Frontal cortex (tissue), 4 donors: ENCODE measurements at places on chromosomes 16 and 17. TPM values are rescaled to one million over a fixed set of nuclear protein-coding genes. Genes with fewer than 3 reads are reported as not detected.
A peak's percentile ranks its signal among the peaks of the same experiment; 100 is the strongest.

- no peak for DNase-seq
Observed at GRCh38 chr17:71802663-71803062, 318.2 kb upstream of the SOX9 start.

GRCh38 chr16:87416826-87417527, 24.8 kb downstream of the MAP1LC3B start:
- no peak for DNase-seq

DNA sequence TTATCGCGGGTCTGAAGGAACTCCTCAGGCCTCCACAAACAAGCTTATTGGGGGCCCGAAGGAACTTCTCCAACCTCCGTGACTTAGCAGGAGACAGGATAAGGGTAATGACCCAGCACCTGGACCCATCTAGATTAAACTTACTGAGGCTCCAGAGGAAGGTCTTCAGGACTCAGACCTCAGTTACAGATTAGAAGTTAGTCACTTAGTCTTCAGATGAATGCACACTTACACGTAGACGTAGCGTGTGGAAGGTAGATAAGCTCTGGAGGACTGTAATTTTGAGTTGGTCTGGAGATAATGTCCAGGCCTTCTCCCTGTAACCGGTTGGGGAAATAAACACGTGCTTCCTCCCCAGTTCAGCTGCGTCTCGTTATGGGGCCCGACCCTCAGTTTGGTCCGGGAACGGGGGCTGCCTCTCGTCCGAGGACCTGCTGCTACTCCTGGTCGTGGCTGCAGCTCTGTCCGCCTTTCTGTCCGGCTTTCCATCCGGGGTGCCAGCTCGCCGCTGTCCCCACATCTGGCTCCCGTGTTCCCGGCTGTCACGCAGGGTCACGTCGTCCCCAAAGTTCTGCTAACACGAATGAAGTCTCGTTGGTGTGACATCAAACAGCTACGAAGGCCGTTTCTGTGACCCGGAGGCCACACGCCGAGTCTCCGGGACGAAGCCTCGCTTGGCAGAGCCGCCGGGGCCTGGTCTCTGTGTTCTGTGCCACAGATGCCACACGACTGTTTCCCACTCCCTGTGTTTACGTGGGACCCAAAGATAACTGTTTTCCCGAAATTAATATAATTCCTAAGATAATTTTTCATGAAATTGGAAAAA, 11.8 kb upstream of the SECTM1 start:
- no peak for DNase-seq

DNA sequence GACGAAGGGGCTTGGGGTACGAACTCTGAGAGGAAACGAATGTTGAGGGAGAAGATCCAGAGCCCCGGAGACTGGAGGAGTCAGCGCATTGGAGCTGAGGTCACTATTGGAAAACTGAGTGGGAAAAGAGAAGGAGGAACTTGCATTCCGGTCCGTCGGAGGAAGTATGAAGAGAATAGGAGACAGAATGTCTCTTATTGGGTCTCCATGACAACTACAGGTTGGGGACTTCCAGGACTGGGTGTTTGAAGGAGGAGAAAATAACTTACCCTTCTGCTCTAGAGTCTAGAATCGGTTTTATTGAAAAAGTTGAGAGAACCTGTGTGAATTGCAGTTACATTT, 537 bp downstream of the GOSR1 start:
- DNase-seq = peak; percentile 23

- no peak for DNase-seq
Observed at GRCh38 chr16:19292186-19292585, 6.7 kb downstream of the CLEC19A start.

DNA sequence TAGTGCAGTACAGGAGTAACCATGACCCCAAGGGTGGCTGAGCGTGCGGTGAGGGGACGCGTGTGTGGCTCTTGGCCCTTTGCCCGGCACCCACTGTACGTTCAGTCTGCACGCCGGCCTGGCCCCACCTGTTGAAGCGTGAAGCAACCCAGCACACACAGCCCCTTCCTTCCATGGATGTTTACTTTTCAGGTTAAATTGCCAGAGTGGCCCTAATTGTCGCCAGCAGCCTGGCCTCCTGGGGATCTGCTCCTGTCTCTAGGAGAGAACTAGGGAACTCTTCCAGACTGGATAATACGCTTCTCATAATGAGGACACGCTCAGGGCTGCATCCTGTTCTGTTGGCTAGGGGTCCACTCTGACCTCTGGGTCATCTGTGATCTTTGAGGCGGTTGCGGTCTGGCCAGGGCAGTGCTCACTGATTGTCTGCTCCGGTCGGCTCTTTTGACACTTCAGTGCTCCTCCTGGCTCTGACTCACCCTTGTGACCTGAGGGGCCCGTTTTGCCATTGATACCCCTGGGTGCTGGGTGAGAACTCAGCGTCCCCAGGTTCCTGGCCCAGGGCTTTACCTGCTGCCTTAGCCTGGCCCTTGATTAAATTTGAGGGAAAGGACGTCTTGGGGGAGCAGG, 27.7 kb downstream of the TPSG1 start:
- DNase-seq = no peak

- peak; percentile 73 for DNase-seq
Observed at GRCh38 chr17:77887464-77888241, 70.8 kb upstream of the TNRC6C start.

The DNASE1L2 gene
- 2.4 TPM for total RNA-seq

The SP6 gene
- total RNA-seq = not detected

DNA sequence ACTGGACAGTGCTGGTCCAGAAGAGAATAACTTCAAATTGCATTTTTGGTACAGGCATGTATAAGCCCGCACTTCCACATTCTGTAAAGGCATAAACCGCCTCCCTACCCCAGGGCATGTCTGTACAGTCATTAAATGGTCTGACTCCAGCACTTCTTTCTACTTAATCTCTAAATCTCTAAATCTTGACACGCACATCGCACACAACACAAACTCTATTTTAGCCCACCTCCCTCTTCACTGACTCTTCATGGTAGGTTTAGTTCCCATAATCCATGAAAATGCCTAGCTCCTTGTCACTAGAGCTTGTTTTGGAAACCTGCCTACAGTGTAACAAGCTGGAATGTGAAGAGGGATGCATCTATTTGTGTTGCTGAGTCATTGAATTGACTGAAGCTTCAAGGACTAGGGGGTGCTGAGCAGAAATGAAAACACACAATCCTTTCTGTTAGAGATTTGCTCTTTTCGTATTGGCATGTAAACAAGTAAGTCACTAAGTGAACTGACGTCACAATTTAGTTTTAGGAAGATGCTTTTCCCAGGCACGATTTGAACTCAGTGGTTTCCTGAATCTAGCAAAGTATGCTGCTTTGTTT, 1.6 kb upstream of the DUSP14 start:
- peak; percentile 56 for DNase-seq

GRCh38 chr17:10262451-10262850, 64.0 kb upstream of the GAS7 start:
- DNase-seq = no peak

- no peak for DNase-seq
Observed at GRCh38 chr16:27670071-27670810, 120.3 kb downstream of the KATNIP start.

DNA sequence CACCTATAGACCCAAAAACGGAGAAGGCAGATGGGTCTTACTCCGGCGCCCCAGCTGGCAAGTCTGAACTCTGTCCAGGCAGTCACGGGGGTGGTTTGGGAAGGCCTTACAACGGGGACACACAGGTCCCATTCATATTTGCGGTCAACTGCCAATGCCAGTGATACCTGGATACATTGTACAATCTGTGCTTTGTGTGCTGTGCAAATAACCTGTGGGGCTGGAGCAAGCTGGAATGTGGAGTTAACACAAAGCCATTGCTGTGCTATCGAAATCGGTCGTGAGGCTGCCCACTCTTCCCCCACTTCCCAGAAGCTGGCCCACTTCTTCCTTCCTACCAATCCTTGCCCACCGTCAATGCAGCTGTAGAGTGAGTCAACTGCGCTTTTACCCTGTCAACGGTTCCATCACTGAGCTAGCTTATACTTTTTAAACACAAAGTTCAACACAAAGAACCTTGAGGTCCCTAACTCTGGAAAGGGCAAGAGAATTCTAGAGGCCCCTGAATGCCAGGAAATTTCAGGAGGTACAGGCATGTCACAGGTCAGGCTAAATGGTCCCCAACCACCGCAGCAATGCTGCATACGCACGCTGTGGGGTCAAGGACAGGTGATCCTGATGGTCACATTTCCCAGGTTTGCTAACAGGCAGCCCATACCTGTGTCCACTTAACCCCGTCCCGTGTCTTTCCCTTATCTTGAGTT, 122.8 kb downstream of the ZFHX3 start:
- DNase-seq = no peak

GRCh38 chr17:40854175-40854814, 12.7 kb downstream of the KRT12 start:
- no peak for DNase-seq

DNA sequence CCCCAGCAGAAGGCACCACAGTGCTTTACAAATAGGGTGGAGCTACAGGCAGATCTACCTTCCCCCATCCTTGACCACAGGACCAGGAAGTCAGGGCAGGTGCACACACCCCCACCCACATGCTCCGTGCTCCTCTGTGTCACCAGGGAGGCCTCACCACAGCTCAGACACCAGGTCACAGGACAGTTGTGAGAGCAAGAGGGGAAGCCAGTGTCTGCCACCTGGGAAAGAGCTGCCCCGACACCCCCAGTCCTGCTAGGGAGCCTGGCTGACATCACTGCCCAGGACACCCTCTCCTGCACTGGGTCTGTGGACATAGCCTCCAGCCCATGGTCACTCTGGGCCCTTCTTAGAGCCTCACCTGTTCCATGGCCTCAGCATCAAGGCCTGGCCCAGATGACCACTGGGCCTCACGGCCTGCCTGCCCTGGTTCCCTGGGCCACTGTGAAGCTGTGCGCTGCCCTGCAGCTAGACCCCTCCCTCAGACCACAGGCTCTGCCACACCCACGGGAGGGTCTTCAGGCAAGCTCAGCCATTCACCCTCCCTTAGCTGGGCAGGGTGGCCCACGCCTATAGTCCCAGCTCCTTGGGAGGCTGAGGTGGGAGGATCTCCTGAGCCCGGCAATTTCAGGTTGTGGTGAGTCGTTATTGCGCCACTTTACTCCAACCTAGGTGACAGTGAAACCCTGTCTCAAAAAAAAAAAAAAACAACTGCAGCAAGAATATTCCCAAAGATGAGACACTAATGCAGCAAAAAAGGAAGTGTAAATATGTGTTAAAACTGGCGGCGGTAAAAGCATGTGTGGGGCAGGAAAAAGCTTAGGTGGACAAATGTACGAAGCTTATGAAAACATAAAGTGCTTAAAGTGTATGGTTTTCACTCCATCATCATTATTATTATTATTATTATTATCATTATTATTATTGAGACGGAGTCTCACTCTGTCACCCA, 14.2 kb downstream of the POLR3K start:
- DNase-seq = no peak

The ATP2A1 gene
- not detected for total RNA-seq

- DNase-seq = no peak
Observed at GRCh38 chr16:23502466-23502865, 7.8 kb downstream of the GGA2 start.

- no peak for DNase-seq
Observed at GRCh38 chr16:88619859-88620815, 18.2 kb upstream of the IL17C start.

The KRTAP9-4 gene
- total RNA-seq = not detected

GRCh38 chr17:80805032-80805751, 186.4 kb upstream of the CHMP6 start:
- no peak for DNase-seq

GRCh38 chr17:81118308-81119221, 46.7 kb upstream of the PVALEF start:
- no peak for DNase-seq

The FOXJ1 gene
- 0.82 TPM for total RNA-seq

The PSMD3 gene
- 77.0 TPM for total RNA-seq

- no peak for DNase-seq
Observed at GRCh38 chr17:82856361-82856760, 16.5 kb upstream of the ZNF750 start.

DNA sequence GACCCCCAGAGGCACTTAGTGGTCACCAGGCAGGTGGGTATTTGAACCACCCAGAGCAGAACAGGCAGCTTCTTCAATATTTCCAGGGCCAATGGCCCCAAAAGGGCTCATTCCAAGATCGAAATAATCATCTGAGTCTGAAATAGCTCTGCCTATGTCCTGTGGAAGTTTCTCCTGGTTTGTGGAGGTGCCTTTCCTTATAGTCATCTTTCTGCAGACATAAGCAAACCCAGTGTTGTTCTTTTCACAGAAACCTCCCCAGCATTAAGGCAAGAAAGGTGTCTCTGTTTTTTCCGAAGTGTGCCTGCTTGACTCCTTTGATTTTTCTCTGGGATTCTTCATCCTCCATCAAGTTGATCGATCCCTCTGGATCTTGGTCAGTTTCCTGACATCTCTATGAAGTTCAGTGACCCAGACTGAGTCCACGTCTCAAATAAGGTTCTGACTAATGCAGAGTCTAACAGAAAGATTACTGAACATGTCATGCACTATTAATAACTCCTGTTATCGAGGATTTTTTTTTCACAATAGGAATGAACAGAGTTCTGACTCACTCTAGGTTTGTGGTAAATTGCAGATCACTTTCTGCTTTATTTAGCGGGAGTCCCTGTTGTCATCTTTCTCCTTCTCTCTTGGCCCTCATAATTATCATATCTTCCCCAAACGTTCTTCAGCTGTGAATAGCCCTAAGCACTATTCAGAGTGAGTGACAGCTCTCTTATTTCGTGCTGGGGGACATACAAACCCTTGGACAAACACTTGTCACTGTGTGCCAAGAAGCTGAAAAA, 1.5 kb downstream of the LRRC3C start:
- no peak for DNase-seq

GRCh38 chr17:70829876-70830275, 660.5 kb downstream of the KCNJ2 start:
- no peak for DNase-seq

The DDX52 gene
- total RNA-seq = 35.9 TPM

DNA sequence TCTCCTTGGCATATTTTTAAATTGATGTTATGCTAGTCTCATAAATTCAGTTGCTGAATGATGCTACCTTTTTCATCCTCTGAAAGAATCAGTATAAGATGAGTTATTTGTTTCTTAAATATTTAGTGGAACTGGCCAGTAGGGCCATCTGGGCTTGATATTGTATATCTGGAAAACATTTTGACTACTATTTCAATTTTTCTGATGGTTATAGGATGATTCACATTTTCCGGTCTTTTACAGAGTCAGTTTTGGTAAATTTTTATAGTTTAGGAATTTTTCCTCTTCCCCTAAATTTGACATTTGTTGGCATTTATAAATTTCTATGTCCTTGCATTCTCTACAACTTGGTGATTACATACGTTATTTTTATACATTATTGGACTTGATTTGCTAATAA, 296.3 kb upstream of the AXIN2 start:
- DNase-seq = no peak

GRCh38 chr17:21241564-21241963, 11.6 kb downstream of the NATD1 start:
- DNase-seq = no peak

GRCh38 chr16:20023190-20023589, 50.5 kb downstream of the GPR139 start:
- DNase-seq = no peak

The C16orf86 gene
- total RNA-seq = 2.0 TPM

DNA sequence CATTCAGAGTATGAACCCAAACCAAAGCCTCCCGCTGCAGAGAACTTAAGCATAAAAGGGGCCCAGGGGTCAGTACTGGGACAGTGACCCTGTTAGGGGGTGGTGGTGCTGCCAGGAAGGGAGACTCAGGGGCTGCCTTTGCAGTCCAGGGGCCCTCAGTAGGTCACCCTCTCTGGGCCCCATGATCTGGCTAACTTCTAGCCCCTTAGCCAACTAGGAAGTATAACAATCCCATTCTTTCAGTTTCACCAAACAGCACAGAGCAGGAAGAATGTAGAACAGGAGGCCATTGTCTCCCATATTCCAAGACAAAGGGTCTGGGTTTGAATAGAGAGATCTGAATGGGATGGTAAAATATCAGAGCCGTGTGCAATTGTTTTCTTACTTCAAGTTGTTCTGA, 378.6 kb upstream of the C16orf82 start:
- DNase-seq = no peak
